ENCODE measurements at places on chromosomes 7 and 10.
A peak's percentile ranks its signal among the peaks of the same experiment; 100 is the strongest.

DNA sequence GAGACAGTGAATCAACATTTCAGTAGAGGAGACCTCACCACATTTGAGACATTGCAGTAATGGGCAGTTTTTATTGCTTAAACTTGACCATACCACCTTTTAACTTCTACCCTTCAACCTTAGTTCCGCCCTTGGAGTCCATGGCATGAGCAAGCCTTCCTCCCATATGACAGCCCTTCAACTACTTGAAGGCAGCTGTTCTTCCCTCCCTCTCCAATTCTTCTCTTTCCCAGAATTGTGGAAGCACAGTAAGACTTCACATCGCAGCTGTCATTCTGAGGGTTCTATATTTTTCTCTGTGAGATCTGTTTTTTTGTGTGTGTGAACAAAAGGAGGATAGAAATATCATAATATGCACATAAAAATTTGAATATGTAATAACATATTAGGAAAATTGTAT is 2.2 kb upstream of the TSPAN12 start:
- DNase-seq, result no peak

- DNase-seq, result no peak
Measured at GRCh38 chr7:137962491-137962874, 39.4 kb downstream of the CREB3L2 start.

DNA sequence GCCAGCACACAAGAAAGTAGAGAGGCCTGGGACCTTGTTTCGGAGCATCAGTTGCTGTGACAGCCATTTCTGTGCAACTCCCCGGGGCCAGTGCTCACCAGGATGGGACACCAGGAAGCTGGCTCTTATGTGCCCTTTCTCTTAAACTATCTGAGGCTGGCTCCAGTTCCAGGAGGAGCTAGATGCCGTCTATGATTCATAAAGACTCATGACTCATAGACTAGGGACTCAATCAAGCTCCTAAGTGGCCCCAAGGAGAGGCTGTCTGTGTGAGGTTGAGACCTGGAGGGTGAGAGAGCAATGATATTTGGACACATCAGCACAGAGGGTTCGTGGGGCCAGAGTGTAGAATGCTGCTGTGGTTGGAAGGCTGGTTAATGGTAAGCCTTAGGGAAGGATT is 580.1 kb downstream of the CCSER2 start:
- no peak for DNase-seq

DNA sequence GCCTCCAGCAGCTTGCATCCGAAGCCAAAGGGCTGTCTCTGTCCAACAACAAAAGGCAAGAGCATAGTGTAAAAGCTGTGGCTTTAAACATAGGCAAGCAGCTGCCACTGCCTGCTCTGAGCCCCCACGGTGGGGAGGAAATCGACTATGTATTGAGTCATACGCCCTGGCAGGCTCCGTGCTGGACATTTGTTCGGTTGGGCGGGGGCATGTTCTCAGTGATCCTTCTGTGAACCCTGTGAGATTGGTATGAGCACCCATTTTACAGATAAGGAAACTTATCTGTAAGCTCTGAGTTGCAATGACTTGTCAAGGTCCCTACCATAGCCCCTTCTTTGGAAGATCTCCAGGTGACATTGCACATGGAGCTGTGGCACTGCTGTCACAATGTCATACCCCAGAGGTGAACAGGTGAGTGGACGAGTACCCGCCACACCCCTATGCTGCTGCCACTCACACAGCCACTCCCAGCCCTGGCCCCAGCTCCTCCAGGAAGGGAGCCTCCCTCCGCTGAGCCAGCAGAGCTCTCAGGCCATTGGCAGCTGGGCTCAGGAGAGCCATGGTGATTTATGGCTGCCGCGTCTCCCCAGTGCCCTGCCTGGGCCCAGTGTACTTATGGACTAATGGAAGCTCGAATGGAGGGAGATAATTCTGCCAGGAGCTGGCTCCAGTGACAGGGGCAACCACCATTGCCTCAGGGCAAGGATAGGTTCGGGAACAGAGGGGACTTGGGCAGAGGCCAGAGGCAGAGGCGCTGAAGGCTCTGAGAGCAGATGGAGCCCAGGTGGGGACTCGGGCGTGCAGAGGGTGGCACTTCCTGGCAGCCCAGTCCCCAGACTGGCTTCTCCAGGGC is 43.7 kb downstream of the UNC5B start:
- DNase-seq, result peak; percentile 85

DNA sequence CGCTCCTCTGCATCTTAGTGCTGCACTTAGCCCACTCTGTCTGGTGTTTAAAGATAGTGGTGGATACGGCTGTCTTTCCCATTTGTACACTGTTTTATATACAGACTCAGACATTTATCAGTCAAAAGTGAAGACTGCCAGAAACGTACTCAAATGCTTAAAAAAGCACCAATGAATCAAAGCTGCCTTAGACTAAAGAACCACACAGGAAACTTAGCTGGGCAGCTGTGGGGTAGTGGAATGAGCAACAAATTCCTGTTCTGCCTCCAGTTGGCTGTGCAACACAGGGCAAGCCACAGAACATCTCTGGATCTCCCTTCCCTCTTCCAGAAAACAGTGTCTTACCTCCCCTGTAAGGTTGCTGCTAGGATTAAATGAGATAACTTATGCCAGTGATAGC is 76.0 kb downstream of the ATXN7L1 start:
- DNase-seq, result no peak

DNA sequence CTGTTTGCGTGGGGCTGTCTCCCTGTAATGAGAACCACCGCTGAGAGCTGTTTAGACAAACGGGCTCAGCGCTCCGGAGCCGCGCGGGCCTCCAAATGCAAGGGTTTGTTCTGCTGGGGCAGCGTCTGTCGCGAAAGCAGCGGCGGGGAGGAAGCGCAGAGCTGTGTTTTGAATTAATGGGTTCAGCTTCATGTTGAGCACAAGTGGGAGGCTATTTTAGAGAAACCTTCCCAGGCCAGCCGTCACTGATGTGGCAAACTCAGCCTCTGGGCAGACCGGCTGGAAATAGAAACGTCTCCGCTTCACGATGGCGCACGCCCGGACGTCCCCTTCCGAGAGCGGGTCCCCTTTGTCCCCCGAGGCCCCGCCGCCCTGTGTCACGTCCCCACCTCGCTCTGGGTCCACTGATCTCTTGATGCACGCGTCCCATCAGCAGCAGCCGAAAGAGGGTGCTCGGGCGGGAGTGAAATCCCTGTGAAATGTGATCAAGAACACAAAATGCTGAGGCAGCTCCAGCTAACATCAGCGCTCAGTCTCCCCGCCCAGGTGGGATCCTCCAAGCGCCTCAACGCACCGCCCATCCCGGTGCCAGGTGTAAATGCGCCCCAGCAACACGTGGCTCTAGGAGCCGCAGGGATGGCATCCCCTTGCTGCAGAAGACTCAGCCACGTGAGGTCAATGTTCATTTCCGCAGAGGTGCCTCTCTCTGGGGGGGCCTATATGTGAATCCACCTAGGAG is 44.9 kb downstream of the BAMBI start:
- peak; percentile 76 for DNase-seq

GRCh38 chr7:3598854-3599253 is 297.8 kb downstream of the SDK1 start:
- DNase-seq, result no peak

GRCh38 chr7:152556013-152556755 is 119.8 kb downstream of the XRCC2 start:
- no peak for DNase-seq

- DNase-seq, result no peak
Measured at GRCh38 chr7:17552952-17553351, 254.5 kb downstream of the AHR start.

DNA sequence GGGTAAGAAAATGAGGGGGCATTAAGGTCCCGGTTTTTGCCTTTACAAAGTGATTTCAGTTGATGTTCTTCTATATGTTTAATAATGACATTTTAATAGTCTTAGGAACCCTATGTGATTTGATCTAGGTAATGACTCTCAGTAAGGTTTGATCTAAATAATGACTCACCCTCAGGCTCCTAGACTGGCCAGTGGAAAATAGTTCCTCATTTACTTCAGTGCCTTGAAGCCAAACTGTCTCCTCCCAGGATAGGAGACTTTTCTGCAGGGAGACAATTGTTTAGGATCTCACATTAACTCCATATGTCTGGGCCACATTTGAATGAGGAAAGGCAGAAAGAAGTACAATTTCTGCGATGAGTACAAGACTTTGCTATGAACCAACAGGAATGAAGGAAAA is 1331.9 kb downstream of the XPNPEP1 start:
- DNase-seq, result no peak

DNA sequence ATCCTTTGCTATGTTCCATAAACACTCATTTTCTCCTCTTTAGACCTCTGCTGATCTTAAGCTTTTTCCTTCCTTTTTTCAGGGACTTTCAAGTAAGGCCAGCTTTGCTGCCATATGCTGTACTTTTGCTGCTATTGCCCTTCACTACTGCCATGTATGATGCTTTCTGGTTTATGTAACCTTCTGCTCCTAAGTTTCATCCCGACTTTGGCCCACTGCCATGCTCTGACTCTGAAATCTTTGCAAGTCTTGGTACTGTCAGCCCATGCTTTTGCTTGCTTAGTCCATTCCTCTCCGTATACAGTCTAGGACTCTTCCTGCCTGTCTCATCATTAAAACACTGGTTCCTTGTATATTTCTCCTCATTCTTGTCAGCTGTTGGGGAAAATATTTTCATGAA is 152.4 kb downstream of the RNF133 start:
- peak; percentile 36 for DNase-seq

GRCh38 chr7:111413739-111414138 is 148.6 kb downstream of the IMMP2L start:
- no peak for DNase-seq

GRCh38 chr7:45647967-45648670 is 74.0 kb downstream of the ADCY1 start:
- no peak for DNase-seq

- no peak for DNase-seq
Measured at GRCh38 chr10:110268442-110268841, 36.3 kb downstream of the SMNDC1 start.

- DNase-seq, result peak; percentile 82
Measured at GRCh38 chr10:44913350-44914081, 2.4 kb downstream of the TMEM72 start.

DNA sequence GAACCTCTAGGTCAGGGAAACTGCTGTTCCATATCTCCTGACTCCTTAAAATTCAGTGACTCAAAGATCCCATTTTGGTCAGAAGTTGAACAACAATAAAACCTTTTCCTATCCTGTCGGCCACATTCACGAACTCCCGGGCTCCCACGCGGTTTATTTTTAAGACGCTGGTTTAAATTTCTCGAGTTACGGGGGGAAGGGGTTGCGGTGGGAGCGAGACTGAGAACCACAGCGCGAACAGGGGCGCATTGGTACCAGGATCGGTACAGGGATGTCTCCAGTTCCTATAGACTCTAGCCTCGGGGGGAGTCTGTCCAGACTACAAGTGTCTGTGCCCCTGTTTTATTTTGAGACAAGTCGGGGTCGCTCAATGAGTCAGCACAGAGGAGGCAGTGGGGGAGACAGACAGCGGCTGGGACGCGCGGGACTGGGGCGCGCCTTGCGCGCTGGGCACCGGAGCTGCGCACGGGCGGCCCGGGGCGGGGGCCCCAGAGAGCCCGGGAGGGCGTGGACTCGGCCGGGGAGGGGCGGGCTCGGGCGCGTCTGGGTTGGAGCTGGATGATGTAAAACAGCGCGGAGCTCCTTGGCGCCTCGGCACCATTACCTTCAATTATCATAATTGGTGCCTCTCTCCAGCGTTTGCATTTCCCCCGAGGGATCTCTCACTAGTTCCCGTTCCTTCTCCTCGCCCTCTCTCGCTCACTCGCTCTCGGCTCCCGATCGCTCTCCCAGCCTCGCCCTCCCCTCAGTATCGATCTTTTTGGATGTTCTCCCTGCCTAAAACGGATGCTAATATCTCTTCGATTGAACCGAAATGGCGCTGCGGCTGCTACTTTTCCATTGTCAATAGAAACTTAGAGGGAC is 8.7 kb upstream of the BAMBI start:
- DNase-seq, result peak; percentile 89

- DNase-seq, result no peak
Measured at GRCh38 chr7:121624958-121625357, 228.8 kb upstream of the FAM3C start.

DNA sequence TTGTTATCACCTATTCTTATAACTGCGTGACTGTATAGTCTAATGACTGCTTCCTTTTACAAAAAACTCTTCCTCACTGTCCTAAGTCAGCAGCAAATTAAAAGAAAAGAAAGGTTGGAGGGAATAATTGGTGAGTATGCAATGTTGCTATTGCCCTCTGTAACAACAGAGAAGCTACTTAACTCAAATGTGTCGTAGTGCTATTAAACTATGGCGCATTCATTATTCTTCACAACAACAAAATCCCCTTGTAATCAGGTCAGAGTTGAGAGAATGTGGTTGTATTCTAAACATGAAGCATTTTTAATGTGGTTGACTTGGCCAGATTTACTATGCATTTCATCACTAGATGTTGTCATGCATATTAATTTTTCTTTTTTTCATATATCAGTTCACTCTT is 897.8 kb upstream of the PHF14 start:
- no peak for DNase-seq

DNA sequence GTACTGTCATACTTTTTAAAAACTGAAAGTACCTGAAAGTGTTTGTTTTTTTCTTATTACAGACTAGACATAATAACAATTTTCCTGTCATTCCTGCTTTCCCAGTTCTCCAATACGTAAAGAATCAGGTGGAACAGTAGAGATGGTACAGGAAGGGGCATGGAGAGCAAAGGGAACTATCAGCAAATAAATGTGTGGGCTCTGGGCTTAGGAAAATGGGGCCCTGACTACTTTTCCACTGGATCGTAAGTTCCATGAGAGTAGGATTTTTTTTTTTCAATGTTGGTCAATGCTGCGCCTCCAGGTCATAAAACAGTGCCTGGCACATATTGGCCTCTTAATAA is 15.2 kb upstream of the FAS start:
- no peak for DNase-seq

DNA sequence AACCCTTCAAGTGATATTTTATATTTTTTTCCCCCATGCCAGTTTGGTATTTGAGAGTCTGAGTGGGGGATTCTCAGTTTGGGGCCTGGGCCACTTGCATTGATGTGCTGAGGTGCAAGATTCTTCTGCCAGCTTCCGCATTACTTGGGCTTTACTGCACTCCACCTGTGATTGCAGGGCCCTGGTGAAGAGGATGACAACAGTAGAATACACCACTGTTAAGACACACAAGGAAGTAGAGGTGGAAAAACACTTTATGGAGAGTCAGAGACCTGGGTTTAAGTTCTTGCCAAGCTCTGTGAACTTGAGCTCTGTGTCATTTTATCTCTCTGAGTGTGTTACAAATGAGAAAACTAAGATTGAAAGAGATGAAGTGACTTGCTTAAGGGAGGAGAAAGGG is 209.4 kb downstream of the LRMDA start:
- no peak for DNase-seq

- no peak for DNase-seq
Measured at GRCh38 chr7:25804154-25804553, 347.8 kb upstream of the NFE2L3 start.
